ENCODE measurements at places on chromosomes 3 and 15.

GRCh38 chr15:27527490-27528067, 556.6 kb downstream of the GABRG3 start:
- no peak for DNase-seq

DNA sequence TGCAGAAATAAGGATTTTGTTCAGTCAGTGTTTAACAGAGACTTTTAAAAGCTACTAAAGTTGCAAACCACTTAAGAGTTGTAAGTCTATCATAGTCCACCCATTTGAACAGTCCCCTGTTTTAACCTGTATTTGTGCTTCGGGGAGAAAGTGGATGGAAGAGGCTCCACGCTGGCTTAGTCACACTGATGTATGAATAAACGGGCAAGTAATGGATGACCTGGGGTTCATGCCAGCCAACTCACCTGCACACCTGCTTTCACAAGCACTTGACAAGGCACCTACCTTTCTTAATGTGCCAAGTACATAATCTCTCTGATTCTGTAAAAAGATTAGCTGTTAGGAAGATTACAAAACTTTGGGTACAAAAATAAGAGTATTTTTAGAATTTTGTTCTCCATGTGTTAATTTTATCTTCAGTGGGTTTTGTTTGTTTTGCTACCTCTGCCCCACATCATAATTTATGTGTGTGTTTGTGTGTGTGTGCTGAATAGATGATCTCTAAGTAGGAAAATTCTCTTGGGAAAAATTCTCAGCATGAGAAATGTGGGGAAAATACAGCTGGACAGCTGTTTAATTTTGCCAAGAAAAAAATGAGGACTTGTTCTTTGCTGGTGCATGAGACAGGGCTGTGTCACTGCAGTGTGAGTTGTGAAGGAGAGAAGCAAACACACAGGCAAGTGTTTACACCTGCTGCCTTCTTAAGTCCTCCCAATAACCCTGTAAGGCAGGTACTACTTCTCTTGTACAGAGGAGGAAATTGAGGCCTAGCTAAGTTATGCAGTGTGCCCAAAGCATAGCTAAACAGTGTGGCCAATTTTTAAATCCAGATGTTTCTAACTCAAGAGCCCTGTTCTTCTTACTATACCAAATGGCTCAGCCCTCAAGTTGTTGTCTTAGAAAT, 181.2 kb upstream of the IL12A start:
- DNase-seq: no peak

GRCh38 chr3:96622878-96623277, 191.5 kb upstream of the EPHA6 start:
- DNase-seq: no peak

GRCh38 chr3:141241616-141242376, 10.2 kb downstream of the PXYLP1 start:
- DNase-seq: no peak

DNA sequence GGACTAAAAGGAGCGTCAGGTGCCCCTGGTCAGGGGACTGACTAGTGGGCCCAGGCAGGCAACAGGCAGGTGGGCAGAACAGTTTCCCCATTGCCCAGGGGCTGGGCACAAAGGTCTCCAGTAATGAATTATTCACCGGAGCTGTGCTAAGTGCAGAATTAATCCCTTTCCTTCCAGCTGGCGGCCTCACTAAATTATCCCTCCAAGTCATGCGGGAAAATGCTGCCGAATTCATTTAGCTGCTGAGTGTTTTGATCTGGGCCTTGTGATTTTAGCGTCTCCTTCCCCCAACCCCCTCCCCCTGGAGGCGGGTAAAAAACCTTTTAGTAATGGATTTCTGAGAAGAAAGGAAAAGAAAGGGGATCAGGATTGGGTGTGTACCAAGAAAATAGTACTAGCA, 47.2 kb downstream of the CCDC33 start:
- DNase-seq: no peak

GRCh38 chr3:40255532-40255931, 54.0 kb upstream of the EIF1B start:
- no peak for DNase-seq

- peak; percentile 79 for DNase-seq
Measured at GRCh38 chr3:27590437-27591298, 106.5 kb upstream of the SLC4A7 start.

- DNase-seq: no peak
Measured at GRCh38 chr15:88152672-88153071, 103.9 kb downstream of the NTRK3 start.

DNA sequence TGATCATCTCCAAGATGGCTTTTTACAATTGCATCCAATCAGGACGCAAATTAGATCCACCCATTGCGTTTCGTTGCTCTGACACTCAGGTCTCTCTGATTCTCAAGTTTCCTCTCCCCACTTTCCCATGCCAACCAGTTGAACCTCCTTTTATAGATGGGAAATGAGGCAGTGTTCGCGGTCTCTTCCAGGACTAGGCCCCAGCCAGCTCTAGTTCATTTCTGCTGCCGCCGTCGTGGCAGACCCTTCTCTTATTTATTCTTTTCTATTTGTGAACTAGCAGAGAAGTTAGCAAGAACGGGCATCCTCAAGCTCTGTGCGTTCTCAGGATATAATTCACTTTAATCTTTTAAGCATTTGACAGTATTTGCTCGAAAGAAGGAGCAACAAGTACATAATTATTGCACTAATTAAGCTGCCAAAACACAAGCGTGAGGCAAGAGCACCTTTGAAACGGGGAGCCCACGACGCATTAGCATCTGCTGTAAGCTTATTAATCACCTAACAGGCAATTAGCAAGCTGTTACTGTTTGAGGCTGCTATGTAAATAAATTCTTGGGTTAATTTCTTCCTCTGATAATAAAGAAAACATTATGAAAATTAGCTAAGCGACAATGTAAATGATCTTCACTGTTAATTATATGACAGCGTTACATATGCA, 246.4 kb upstream of the TLE3 start:
- no peak for DNase-seq

- DNase-seq: no peak
Measured at GRCh38 chr3:16134173-16134928, 40.1 kb upstream of the GALNT15 start.

DNA sequence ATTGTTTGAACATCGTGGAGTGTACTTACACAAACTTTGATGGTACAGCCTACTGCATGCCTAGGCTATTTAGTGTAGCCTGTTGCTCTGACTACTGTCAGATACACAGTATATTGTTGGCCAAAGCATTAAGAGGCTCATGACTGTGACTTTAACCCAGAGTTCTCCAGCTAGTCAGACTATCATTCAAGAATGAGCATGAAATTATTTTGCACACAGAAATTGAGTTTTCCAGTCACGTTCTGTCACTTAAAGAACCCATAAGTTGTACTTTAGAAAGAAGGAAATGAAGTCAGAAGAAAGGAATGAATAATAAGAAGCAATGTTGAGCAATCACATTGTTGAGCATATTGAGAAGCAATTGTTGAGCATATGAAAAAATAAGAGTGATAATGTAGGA, 37.6 kb upstream of the SLC22A13 start:
- peak; percentile 38 for DNase-seq

GRCh38 chr3:167852216-167852615, 116.7 kb downstream of the SERPINI1 start:
- no peak for DNase-seq

- no peak for DNase-seq
Measured at GRCh38 chr15:64854041-64854440, 12.3 kb downstream of the PLEKHO2 start.

DNA sequence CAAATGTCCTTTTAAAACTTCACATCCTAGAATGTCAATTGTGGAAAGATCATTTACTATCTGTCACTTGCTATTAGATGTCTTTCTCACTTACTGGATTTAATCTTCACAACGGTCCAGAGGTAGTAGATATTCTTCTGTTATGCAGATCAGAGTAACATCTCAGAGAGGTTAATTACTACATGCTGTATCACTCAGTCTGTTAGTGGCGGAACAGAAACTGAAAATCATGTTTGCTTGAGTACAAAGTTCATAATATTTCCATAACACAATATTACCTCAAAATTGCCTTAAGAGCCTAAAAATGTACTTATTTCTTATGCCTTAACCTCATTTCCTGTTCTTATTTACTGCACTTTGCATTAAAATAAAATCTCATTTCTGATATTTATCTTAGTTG, 28.6 kb upstream of the GPR149 start:
- no peak for DNase-seq

DNA sequence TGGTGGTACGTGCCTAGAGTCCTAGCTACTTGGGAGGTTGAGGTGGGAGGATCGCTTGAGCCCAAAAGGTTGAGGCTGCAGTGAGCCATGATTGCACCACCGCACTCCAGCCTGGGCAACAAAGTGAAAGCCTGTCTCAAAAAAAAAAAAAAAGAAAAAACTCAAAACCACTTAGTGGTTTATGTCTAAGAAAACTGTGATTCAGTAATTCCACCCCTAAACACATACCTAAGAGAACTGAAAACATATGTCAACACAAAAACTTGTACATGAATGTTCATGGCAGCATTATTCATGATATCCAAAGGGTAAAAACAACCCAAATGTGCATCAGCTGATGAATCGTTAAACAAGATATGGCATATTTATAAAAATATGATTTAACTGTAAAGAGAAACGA, 14.3 kb downstream of the SPG21 start:
- no peak for DNase-seq

GRCh38 chr15:74136814-74137536, 6.6 kb downstream of the ISLR2 start:
- no peak for DNase-seq

DNA sequence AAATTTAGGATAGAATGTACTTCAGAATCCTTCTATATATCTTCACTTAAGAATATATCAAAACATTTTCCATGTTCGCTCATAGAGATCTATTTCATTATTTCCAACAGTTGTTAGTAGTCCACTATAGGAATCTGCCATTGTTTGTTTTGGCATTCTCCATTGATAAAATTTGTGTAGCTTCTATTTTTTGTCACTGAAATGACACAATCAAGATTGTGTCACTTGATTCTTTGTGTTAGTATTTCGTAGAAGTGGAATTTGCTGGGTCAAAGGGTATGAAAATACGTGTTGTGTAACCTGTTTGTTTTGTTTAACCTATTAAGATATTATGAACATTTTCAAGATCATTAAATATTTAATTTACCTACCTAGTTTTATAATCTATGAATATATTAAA, 15.9 kb upstream of the GPR156 start:
- DNase-seq: no peak

GRCh38 chr15:101026656-101027272, 107.6 kb downstream of the LRRK1 start:
- DNase-seq: no peak

DNA sequence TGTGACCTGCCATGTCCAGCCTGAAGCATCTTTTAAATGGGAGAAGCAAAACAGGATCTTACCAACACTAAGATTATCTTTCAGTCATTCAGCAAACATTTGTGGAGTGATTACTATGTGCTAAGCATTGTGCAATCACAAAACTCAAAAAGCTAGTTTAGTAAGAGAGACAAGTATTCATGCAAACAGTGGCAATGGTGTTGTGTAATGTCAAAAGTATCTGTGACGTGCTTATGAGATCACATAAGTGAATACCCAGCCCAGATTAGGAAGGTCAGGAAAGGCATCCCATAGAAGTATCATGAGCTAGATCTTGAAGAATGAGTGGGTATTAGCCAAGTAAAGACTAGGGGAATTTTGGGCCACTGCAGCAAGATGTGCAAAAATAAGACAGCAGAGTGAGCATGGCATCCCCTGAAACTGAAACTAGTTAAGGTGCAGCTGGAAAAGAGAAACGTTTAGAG, 32.1 kb downstream of the SEC62 start:
- DNase-seq: peak; percentile 11

DNA sequence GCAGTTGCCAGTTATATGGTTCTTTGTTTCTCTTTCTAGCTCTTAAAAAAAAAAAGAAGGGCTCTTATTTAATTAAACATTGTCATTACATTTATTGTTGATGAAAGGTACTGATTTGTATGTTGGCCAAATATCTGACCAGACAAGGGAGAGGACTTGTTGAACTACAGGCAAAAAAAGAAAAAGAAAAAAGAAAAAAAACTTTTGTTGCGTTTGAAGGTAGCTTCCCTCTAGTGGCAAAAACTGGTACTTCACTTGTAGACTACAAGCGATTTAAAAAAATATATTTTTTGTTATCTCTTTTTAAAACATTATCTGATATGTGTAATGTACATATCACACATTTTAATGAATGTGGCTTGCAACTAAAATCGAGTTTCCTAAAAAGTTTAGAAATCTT, 280.6 kb downstream of the ROBO2 start:
- no peak for DNase-seq

- peak; percentile 7 for DNase-seq
Measured at GRCh38 chr3:158248261-158248660, 138.4 kb downstream of the RSRC1 start.

GRCh38 chr15:58773024-58773423, 1.9 kb downstream of the MINDY2 start:
- DNase-seq: no peak

DNA sequence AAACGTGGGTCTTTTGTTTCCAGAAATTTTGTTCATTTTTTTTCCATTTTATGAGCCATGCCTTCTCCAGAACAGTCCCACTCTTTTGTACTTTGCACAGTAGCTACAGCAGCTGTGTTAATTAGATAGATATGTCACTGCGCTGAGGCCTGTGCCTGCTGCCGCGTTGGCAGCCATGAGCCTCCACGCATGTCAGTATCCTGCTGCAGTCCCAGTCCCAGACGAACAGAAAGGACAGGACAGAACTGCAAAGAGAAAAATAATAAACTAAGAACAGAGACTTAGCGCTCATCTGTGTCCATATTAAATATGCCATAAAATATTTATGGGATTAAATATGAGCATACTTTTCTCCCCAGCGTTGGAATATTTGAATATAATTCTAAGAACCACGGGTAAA, 442.4 kb upstream of the RARB start:
- DNase-seq: no peak

GRCh38 chr3:53109891-53110771, 20.1 kb downstream of the RFT1 start:
- peak; percentile 80 for DNase-seq

DNA sequence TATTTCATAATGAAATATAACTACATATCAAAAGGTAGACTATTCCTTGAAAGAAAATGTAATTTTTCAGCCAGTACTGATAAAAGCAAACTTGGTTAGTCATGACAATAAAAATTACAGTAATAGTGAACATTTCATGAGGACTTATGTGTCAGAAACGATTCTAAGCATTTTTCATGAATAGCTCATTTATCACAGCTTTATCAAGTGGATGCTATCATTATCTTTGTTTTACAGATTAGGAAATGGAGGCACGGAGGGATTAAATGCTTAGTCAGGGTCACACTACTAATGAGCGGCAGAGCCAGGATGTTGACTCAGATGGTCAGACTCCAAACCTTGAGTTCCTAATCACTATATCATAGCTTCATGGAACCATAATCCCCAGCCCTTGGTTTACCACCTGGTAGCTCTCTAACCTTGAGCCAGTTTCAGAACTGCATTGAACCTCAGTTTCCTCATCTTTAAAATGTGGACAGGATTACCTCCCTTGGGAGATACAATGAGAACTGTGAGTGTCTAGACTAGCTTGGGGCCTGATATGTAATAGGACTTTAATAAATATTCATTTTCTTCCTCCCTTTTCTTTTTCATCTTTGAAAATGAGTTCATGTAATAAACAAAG, 85.4 kb downstream of the TNIK start:
- no peak for DNase-seq
